ENCODE measurements at places on chromosomes 3 and 15.

- DNase-seq: no peak
These were observed 8.1 kb upstream of the TIGIT start for GRCh38 chr3:114285648-114286230.

DNA sequence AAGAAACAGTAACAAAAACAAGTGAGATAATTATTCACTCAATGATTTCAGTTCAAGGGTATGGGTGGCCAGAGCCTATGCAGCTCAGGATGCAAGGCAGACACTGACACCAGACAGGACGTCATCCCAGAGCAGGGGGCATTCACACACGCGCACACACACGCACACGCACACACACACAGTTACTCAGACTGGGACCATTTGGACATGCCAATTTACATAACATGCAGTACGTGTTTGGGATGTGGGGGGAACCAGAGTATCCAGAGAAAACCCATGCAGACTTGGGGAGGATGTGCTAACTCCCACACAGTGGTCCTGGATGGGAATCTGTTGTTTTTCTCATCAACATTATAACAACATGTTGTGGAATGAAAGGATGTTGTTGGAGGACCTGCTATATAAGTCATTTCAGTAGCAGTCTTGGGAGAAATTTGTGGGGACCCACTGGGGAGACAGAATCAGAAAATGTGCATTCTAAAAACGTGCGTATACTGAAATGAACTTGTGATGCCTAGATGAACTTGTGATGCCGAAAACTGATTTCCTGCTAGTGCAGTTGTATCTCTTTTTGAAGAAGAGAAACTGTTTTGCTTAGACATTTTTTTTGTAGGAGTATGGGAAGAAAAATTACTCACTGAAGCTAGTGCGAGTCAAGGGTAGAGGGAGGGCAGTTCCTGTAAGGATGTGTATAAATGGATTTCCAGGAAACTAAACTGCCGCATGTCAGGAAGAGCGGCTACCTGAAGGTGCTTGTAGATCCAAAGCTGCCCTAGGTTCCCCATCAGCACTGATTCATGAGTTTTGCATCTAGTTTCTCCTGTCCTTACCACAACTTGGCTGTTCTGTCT, 25.2 kb downstream of the CD200 start:
- DNase-seq: peak; percentile 25

DNA sequence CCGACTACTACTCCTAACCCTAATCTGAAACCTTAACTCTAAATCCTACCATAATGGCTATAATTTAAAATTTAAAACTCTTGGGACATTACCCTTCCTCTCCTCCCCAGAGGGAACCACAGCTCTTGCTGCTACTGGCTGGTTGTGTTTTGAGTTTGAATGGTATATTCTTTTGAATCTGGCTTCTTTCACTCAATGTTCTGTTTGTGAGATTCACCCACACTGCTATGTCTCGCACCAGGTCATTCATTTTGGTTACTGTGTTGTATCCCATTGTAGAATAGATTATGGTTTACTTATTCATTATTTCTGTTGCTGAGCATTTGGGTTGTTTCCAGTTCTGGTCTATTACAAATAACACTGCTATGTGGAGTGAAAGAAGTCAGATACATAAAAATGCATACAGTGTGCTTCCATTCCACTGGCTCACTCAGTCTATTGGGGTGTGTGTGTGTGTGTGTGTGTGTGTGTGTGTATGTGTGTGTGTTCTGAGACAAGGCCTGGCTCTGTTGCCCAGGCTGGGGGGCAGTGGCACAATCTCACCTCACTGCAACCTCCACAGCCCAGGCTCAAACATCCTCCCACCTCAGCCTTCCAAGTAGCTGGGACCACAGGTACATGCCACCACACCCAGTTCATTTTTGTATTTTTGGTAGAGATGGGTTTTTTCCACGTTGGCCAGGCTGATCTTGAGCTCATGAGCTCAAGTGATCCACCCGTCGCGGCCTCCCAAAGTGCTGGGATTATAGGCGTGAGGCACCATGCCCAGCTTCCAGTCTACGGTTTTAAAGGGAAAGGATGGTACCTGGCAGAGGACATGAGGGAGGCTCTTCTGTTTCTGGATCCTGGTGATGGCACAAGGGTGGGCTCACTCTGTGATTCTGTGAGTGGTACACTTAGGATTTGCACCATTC, 19.2 kb upstream of the SYNM start:
- no peak for DNase-seq

DNA sequence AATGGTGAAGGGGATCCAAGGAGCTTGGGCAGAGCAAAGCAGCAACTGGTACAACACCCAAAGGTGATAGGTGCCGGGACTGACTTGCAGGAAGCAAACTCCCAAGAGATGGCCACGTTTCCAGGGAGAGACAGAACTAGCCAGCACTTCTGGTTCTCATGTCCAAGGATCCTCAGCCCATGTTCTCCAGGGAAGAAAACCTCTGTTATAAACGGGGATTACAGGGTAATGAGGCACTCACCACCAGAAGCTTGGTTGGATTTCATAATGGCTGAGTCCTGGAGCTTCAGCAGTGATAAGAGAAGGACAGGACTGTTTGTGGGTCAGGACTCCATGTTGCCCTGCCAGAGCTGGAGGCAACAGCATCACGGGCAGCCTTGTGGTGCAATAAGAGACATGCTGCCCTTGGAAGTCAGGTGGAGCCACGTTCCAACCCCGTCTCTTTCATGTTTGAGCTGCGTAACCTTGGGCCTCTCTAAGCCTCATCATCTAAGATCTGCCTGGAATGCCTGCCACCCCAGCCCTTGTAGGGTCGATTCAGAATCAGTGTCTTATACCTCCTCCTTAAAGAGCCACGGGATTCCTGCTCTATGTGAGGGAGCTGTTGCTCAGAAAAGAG, 181.0 kb downstream of the ABHD5 start:
- no peak for DNase-seq

GRCh38 chr15:69718436-69718835, 265.8 kb downstream of the RPLP1 start:
- no peak for DNase-seq

GRCh38 chr15:23687143-23687470, at the start of gene NDN:
Gene NDN (minus strand): TSS chr15:23687305. CDS start chr15:23687217, 88 bp downstream.
- DNase-seq: no peak

GRCh38 chr3:143224716-143225115, 105.1 kb downstream of the CHST2 start:
- no peak for DNase-seq

GRCh38 chr3:9211155-9211950, 38.1 kb downstream of the SRGAP3 start:
- no peak for DNase-seq
